ENCODE measurements at places on chromosomes 5 and 9. TPM values are rescaled to one million over a fixed set of nuclear protein-coding genes. Genes with fewer than 3 reads are reported as not detected.

QRFP gene
- total RNA-seq, result not detected

LCN15 gene
- total RNA-seq, result not detected

KLHL3 gene
- total RNA-seq, result 4.6 TPM

TERT gene
- total RNA-seq, result not detected

MOB3B gene
- under 0.01 TPM for total RNA-seq

PROP1 gene
- not detected for total RNA-seq

LCP2 gene
- not detected for total RNA-seq
